ENCODE measurements at places on chromosomes 6 and 20.

- DNase-seq, result no peak
Observed at GRCh38 chr6:17038316-17038715, 63.5 kb upstream of the STMND1 start.

- no peak for DNase-seq
Observed at GRCh38 chr6:83852528-83853177, 507 bp upstream of the RIPPLY2 start.

DNA sequence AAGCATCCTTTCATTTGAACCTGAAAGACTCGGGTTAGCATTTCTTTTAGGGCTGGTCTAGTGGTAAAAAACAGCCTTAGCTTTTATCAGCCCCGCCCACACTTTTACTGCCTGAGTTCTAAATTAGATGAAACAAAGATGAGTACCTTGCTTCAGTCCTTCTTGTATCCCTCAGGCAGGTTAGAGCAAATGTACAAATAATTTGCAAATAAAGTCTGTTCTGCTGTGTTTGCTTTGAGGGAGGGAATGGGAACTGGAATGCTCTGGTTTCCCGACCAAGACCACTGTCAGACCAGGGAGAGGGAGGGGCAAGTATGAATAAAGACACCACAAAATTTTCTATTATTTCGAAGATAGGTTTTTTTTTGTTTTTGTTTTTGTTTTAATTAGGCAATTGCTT is 85.5 kb upstream of the FLRT3 start:
- DNase-seq, result no peak

- no peak for DNase-seq
Observed at GRCh38 chr6:158987657-158988056, 12.3 kb downstream of the RSPH3 start.

DNA sequence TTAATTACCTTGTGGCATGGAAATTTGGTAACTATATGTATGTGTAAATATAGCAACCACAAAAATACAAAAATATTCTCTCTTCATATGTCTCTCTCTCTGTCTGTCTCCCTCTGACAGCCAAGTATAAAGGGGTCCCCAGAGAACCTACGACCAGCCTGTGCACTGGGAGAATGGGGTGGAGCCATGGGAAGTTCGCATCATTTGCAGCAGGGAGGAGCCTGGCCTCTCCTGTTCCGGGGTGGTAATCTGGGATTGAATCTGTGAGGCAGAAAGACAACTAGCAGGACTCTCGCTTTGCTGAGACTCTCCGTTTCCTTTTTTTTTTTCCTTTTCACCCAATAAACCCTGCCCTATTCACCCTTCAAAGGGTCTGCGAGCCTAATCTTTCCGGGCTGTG is 1109.1 kb downstream of the HACE1 start:
- DNase-seq, result no peak

GRCh38 chr6:45685076-45685475 is 307.3 kb upstream of the SUPT3H start:
- no peak for DNase-seq

GRCh38 chr6:145225500-145225899 is 509.8 kb downstream of the EPM2A start:
- DNase-seq, result no peak

DNA sequence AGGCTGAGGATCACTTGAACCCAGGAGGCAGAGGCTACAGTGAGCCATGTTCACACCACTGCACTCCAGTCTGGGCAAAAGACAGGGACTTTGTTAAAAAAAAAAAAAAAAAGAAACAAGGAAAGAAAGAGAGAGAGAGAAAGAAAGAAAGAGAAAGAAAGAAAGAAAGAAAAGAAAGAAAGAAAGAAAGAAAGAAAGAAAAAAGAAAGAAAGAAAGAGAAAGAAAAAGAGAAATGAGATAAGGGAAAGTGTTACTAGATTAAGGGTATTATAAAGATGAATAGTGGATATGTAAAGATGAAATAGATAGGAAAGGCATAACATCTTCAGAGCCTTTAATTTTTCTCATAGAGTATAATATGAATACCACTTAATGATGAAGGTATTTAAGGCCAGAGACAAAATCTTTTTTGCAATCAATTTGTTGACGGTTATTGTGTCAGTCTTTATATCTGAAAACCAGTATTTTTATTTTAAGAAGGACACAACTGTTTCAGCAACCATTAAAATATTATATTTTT is 26.6 kb downstream of the ABT1 start:
- DNase-seq, result no peak

- no peak for DNase-seq
Observed at GRCh38 chr20:3330046-3330741, 77.3 kb downstream of the DNAAF9 start.

- DNase-seq, result no peak
Observed at GRCh38 chr6:134937426-134937825, 12.5 kb downstream of the ALDH8A1 start.

- no peak for DNase-seq
Observed at GRCh38 chr6:108847738-108848115, 495 bp upstream of the ARMC2 start.

DNA sequence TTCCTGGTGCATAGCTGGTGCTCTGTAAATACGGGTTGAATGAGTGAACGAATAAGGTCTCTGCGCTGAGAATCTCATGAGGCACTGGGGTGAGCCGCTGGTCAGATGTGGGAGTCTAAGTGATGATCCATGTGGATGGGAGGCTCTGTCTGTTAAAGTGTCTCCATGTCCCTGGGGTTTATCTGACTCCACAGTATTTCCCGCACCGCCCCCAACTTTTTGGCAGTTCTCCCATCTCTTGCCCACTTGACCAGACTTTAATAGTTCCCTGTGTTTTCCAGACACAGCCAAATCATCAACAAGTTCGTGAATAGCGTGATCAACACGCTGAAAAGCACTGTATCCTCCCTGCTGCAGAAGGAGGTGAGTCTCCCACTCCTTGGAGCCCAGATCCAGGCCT is 9.9 kb downstream of the BPIFA2 start:
- no peak for DNase-seq

DNA sequence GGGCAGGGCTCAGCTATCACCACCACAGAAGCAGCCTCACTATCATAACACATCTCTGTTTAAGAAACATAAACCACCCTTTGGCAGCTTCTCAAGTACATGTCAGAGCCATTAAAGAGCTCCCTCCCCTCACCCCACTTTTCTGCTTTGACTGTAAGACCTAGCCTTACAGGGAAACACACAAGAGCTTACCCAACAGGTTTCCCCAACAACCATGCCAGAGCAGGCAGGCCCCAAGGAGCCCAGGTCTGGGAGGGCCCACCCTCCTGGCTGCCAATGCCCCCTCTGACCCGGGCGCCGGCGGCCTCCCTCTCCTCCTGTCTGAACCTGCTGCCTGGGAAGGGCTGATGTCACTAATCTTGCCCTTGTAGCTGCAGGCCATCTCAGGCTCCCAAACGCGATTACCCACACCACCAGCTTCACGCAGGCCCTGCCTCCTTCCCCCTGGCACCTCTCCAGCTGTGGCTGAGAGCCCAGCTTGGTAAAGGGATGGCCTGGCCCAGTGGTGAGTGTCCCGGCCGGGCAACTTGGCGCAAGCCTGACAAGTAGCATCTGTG is 402.0 kb downstream of the MAFB start:
- DNase-seq, result no peak

DNA sequence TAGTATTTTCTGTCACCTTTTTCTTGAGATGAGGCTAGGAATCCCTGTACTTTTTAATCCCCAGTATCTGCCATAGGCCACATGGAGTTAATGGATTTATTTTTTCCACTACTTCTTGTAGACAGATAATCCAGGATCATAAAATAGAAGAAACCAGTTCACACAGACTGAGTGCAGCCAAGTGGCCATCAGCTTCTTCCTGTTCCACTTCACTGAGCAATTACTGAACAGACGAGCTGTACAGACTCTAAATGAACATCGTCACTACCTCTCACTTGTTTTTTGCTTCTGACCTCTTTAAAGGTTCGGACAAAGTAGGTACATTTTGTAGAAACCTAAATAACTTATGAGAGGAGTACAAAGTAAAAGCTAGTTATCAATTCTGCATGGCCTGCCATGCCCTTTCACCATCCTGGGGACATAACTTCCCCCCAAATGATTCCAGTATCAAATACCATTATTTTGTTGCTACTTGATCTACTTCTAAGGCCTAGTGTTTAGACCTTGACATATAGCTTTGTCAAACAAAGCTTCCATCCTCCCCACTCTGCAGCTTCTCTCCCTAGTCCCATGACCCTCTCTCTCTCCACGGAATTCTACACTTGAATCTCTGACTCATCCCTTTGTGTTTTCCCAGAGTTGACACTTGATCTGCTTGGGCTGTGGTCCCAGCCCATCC is 34.4 kb upstream of the ARHGAP18 start:
- no peak for DNase-seq

DNA sequence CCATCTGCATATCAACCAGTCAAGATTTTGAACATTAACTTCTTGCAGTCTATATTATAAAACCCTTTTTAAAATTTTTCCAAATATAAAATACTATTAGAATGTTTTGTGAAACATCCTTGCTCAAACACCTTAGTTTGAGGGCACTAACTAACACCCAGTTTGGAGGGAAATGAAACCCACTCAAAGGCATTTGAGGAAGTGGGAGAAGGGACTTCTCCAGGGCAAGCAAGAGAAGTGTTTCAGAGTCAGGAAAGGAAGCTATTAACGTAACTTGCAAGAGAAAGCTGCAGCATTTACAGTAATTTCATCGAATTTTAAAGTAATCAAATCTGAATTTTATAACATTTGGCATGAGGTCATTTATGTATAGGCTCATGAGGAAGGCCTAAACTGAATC is 21.3 kb downstream of the MTFR2 start:
- no peak for DNase-seq

DNA sequence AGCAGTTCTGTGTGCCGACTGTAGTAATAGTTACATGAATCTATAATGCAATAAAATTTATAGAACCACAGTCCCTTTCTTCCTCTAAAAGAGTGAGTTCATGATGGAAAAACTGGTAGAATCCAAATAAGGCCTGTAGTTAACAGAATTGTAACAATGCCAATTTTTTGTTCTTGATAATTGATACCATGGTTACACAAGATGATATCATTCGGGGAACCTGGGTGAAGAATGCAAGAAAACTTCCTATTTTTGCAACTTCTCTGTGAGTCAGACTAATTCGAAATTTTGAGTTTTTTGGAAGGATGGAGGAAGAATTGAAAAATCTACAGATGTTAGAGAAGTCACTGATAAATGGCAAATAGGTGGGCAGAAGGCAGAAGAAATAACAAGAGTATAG is 381.8 kb downstream of the CDKAL1 start:
- no peak for DNase-seq

DNA sequence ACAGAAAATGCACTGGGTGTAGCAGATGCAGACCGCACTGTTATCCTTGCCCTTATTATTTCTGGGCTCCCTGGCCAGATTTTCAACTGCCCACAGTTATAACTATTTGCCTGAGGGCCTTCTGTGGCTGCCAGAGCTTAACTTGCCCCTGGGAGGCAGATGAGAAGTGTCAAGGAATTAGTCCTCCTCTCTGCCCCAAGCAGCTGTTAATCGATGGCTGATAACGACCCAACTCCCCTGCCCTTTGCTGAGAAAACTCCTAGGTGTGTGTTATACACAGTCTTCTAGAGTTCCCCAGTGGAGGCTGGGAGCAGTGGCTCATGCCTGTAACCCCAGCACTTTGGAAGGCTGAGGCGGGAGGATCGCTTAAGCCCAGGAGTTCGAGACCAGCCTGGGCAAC is 44.4 kb upstream of the SHLD1 start:
- DNase-seq, result no peak

DNA sequence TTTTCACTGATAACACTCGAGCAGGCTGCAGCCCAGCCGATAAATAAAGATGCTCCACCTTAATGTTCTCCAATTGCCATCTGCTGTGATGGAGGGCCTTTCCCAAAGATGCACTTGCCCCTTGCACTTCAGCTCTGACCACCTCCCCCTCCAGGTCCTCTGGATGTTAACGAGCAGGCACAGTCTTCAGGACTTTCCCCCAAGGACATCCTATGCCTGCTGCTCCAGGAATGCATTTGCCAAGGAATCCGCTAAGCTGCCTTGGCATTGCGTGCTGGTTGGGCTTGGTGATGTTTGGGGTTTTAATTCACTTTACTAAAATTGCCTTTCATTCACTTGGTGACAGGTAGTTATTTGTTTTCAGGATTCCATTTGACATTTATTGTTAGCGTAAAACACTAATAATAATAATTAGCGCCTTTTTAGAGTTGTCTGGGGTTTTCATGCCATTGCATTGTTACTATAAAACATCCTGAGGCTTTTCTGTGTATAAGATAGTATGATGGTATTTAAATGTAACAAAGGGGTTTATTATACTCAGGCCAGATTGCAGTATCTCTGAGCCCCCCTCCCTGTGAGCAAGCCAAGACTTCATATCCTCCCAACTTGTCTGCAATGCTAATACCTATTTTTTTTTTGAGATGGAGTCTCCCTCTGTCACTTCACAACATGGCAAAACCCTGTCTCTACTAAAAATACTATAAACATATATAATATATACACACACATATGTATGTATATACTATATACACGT is 66.7 kb upstream of the TSHZ2 start:
- DNase-seq, result no peak

DNA sequence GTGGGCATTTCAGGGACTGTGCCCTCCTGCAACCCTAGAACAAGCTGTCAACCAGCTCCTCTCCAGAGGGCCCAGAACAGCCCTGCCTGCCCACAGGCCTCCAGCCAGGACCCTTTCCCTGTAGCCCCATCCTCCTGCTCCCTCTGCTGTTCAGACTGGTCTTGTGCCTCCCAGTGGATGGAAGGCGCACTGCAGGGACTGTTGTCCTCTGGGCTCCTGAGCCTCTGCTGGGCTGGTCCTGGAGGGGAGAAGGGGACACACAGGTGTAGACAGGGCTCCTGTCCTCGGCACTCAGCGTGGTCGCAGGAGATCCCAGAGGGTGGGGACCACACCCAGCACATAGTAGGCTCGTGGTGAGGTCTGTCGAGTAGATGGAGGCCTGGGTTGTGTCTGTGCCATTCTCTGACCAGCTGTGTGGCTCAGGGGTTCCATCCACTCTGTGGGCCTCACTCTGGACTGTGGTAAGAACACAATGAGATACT is 11.5 kb downstream of the ITPR3 start:
- no peak for DNase-seq

DNA sequence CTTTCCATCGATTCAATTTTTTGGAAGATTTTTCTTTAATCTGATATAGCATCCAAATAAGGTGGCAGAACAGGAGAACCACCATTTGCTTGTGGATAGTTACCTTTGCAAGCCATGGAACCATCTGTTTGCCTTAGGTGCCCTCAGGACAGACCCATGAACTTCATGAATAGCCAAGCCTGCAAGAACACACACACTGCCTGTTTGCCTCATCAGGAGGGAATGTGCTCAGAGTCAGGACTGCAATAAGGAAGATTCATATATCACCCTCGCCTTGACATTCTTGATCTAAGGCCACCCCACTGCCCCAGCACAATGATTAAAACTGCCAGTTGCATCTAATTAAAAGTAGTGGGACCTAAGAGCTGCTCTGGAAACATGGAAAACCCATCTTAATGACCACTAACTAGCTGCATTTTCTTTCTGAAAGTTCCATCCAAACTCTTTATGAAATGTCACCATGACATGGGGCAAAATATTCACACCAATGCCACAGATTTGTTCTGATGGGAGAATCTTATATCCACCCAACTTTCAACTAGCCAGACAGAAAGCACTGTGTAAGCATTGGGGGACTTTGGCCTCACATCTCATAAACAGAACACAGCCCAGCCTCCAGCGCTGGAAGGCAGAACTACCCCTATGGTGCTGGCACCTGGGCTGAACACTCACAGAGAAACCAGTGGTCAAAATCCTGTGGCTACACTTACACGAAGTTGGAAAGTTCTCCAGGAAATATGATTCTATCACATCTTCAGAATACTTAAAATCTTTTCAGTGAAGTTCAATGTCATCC is 48.3 kb downstream of the TBXT start:
- DNase-seq, result no peak

Data from activated naive CD8-positive, alpha-beta T cell treated with anti-CD3 and anti-CD28 coated beads, Interleukin-2, amount 50 U/mL, for 16 hours (primary cell).